ENCODE measurements at places on chromosomes 1 and 21.

GRCh38 chr1:182845379-182845778 is 6.2 kb downstream of the DHX9 start:
- no peak for DNase-seq

- DNase-seq = no peak
These were observed 72.7 kb downstream of the SMYD3 start for GRCh38 chr1:246434335-246434734.

DNA sequence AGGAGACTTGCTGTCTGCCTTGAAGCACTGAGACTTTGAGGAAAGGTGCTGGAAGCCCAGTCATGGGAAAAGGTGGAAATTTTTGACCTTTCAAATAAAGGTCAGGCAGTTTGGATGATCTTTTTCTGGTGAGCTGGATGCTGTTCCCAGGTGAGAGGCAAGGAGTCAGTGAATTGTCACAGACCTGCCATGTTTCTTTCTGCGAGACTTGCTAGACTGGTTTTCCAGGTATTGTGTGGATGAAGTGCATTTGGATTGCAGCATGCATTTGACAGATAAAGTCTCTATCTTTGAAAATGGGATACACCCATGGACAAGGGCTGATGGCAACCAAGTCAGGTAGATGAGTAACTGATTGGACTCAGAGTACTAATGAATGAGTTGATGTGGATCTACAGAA is 65.7 kb upstream of the NHLH2 start:
- DNase-seq = no peak

GRCh38 chr1:70893381-70893780 is 154.2 kb downstream of the PTGER3 start:
- no peak for DNase-seq

GRCh38 chr1:61659061-61659460 is 65.9 kb downstream of the TM2D1 start:
- DNase-seq = no peak

All from NCI-H1092 (cell line).